Right hindlimb (tissue), 1 donor: ENCODE measurements at places on chromosomes 2 and 18.

DNA sequence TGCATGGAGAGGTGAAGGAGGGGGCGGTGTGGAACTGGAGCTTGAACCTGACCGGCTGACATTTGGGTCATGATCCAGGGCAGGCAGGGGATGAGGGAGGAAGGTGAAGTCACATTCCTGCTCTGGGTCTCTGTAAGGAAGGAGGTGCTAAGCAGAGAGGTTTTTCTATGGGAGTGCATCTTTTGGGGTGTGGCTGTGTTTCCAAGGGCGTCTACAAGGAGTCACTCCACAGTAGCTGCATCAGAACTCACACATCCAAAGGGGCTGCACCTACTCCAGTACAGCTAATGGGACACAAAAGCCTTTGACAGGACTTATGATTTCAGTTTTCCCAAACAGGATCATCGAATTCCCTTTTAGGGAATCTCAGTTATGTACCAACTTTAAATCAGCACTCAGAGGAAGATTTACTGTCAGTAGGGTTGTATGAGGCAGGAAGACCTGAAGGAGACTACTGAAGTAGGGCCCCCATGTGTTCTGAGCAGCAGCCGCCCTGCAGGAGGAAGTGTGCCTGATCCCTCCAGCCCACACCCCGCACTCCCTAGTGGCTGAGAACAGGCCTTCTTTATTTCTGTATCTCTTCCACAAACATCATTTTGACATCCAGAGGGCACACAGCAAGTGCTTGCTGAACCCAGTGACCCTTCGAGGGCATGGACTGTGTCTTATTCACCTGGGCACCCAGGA is 137.2 kb downstream of the CELF4 start:
- DNase-seq, result no peak

GRCh38 chr2:74374509-74375205 is 5.5 kb downstream of the DCTN1 start:
- peak; percentile 82 for DNase-seq

DNA sequence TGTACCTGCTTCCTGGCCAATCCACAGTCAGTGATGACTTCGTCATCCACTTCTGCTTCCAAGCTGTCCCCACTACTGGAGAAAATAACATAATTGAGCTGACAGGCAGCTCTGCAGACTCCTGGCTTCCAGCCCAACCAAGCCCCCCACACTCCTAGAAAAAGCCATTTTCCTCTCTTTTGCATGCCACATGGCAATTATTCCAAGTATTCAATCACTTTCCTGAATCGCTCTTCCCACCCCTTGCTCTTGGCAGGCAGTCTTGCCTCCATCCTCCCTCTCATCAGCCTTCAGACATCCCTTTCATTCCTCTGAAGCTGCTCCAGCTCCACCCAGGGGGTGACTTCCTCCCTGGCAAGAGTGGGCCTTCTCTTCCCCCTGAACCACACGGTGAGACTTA is 14.3 kb upstream of the ST8SIA5 start:
- no peak for DNase-seq

GRCh38 chr2:15829985-15830384 is 110.4 kb upstream of the MYCN start:
- no peak for DNase-seq

GRCh38 chr2:16092861-16093638 is 152.7 kb downstream of the MYCN start:
- DNase-seq, result no peak

GRCh38 chr2:168434146-168434545 is 21.9 kb upstream of the CERS6 start:
- peak; percentile 34 for DNase-seq
